ENCODE measurements at places on chromosomes 4 and X. TPM values are rescaled to one million over a fixed set of nuclear protein-coding genes. Genes with fewer than 3 reads are reported as not detected.

- no peak for DNase-seq
Measured at GRCh38 chrX:39653691-39654090, 444.1 kb downstream of the BCOR start.

- peak; percentile 73 for DNase-seq
Measured at GRCh38 chrX:107654872-107655761, 26.8 kb downstream of the PRPS1 start.

DNA sequence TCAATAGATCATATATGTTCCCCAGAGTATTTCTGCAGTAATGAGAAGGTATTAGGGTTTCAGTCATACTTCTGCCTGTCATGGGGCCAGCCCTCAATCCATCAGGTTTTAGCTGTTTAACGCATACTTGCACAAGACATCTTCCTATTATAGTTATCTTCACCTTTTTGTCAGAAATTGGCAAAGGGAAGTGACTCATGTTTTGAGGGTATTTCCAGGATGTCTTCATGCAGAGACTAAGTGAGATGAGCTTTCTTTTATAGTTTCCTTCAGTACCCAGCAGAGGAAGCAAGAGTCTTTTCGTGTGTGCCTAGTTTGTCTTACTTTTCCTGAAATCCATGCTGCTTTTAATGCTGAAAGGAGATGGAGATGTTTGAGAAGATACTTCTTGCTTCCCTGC is 9.5 kb downstream of the CSTF2 start:
- no peak for DNase-seq

DNA sequence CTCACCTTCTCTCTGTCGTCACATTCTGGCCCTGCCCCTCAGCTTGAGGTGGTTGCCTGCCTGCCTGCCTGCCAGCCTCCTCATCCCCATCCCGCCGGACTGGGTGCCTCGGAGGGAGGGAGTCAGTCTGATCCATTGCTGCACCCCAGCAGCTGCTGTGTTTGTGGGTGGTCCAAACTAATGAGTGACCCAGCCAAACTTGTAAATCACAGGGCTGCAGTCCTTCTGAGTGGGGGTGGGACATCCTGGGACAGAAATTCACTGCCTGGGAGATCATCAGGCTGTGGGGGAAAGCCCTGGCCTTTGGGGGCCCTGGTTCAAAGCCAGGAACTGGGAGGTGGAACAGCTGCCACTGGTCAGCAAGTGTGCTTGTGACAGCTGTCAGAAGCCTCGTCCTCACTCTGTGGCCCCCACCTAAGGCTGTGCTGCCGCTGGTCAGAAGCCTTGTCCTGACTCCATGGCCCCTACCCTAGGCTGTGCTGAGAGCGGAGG is 5.6 kb downstream of the GPR78 start:
- DNase-seq, result no peak

DNA sequence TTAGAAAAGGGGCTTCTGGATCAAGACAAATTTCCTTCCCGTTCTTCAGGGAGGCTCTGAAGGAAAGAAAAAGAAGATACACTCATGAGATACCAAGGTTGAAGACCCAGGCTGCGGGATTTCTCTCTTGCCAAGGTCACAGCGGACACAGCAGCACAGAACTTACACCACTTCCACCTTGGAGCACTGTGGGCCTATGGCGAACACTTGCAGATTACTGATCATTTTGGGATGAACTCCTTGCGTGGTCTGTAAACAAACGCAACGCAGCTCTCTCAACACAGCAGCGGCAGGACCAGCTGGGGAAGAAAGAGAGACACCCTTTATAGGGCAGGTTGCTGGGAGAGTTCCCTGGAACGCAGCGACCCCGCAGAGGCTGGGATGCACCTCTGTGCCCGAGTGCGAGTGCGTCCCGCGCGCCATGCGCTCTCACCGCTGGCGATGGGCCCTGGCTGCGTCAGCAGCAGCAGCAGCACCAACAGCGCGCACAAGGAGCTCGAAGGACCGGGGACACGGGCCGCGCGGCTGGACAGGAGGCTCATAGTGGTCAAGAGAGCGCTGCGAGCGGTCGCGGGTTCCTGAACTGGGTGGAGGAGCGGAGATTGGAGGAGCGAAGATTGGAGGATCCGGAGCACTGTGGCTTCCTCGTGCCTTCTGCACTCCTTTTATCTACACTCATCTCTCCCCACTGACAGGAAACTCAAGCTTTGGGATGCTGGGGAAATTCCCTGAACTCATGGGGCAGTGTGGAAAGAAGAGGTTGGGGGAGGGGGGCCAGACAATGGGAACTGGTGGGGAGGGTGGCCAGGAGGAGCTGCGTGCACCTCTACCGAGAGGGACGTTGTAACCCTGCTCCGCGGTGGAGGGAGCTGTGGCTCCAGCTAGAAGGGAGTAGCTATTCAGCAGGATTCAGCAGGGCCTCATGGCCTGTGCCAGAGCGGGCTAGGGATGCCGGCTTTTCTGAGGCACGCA is at the start of gene CXCL5:
Gene CXCL5, minus strand, starts transcription at position 638 of the 972 bp plus-strand sequence. Its CDS starts 96 bp downstream, at position 542.
- DNase-seq, result peak; percentile 91

GRCh38 chr4:183945741-183946140 is 40.6 kb downstream of the STOX2 start:
- DNase-seq, result no peak

DNA sequence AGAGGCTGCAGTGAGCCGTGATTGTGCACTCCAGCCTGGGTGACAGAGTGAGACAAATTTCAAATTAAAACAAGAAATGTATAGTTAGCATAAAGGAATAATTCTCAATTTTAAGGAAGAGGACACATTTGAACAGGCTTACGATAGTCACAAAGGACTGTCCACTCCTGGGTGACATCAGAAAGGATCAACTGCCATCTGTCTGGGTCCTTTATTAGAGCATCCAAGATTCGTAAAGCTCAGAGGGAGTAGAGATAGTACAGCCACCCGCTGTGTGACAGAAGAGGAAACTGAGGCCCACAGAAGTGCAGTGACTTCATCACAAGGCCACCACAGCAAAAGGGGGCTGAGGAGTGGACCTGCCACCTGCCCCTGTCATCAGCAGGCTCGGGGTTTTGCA is 149.3 kb upstream of the RBPJ start:
- no peak for DNase-seq

DNA sequence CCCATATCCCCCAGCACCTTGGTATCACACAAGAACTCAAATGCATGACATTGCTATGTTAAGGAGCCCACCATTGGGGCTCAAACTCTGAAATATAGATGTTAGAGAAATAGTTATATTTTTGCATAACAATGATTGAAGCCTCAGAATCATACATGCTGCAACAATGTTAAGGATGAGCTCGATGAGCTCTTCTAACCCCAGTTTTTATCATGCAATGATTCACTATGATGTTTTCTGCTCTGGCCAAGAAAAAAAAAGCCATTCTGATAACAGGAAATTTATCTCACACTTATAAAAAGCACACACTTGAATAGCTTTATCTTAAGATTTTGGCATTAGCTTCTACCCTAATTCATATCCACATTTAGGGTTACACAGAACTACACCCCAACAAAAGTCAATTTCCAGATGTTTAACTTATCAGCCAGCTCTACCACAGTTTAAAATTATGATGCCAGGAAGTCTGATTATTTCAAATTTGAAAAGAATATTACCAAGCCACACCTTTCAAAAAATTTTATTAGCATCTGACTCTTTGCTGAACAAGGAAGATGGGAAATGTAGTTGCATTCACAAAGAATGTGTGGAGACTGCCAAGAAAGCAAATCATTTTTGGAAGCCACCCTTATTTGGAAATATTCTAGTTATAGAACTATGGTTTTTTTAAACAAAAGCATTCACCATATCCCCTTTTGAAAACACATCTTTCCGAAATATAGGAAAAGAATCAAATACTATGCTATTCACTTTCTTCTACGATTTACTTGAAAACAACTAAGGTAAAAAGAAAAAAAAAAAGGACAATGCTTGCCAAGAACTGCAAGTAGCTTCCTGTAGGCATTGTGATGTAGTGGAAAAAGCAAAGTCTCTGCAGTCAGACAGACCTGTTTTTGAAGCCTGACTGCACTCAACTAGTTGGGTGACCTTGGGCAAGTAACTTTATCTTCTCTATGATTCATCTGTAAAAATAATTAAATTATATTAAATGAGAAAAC is 100.8 kb upstream of the PLS3 start:
- no peak for DNase-seq

DNA sequence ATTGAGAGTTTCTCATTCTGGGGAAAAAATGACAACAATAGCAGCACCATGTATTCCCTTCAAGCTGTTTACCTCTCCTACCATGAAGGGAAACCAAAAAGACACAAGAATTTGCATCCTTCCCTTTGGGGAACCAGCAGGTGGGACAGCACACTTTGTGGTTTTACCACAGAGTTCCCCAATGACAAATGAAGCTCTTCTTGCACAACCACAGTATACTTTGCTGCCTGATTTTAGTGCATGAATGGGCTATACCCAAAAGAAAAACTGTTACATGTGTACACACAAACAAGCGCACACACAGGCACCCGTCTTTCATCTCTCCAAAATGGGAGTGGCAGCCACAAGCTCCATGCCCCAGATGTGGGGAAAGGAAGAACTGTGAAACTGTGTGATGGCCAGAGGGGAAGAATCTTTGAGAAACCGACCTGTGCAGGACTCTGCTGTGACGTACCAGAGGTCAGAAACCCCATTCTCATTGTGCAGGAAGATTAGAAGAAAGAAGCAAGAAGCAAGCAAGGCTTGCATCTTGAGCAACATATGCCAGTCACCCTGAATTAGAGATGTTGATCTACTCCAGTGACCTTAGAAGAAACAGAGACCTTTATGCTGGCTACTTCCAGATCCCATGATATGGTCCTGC is 2.7 kb upstream of the MAML3 start:
- DNase-seq, result no peak

- no peak for DNase-seq
Measured at GRCh38 chr4:177225605-177226004, 84.1 kb upstream of the NEIL3 start.

DNA sequence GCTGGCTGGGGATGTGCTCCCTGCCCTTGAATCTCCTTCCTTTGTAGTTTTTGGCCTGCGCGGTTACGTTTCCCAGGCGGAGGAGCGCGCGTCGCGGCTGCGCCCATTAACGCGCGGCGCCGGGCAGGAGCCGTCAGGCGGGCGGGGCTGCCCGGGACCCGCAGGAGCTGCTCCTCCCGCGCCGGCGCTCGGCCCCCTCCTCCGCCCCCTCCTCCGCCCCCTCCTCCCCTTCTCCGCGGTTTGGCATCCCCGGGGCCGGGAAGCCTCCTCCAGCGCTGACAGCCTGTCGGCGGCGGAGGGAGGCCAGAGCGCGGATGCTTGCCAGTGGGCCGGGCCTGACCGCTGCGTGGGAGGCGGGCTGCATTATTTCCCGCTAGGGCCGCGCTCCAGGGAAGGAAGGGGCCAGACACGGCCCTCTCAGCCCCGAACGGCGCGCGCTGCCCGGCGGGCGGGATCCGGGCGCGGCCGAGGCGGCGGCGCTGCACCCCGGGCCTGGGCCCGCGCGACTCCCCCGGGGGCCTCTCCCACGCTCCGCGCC is at the start of gene DCLK2:
Gene DCLK2, plus strand, starts transcription at position 405 of the 538 bp plus-strand sequence. CDS start 583 bp downstream, outside the sequence.
- peak; percentile 31 for DNase-seq

GLRA3 gene
- total RNA-seq, result 0.12 TPM

GRCh38 chr4:67198727-67199126 is 346.6 kb downstream of the CENPC start:
- DNase-seq, result peak; percentile 1
